Esophagus squamous epithelium (tissue), 5 donors: ENCODE measurements at places on chromosomes 4 and X. TPM values are rescaled to one million over a fixed set of nuclear protein-coding genes. Genes with fewer than 3 reads are reported as not detected.

The RNF175 gene
- total RNA-seq, result 0.76 TPM

DNA sequence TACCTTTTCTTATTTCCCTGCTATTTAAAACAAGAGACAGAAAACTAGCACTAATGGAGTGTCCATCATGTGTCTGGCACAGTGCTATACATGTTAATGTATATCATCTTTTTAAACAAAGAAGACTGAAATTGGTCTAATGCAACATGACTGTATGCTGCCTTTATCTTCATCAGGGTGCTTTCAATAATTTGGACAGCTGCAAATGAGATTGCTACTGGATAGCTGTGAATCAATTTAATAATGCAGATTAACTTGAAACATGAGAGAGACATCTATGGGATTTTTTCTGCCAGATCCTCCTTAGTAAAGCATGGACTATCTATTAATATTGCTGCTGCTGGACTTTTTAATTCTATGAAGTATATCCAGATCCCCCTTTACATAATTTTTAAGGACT is 255.3 kb upstream of the ATOH1 start:
- no peak for DNase-seq

The GEMIN8 gene
- 12.2 TPM for total RNA-seq

DNA sequence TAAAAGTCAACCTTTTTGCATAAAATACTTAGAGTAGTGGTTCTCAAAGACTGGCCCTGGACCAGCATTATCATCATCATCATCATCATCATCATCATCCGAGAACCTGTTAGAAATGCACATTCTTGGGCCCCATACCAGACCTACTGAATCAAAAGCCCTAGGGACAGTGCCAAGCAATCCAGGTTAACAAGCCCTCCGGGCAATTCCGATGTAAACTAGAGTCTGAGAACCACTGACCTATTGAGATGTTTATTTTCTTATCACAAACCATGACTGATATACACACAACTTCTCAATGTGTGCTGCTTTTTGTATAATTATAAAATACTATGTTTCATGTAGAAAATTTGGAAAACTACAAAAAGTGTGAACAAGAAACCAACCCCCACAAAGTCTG is 133.4 kb upstream of the GATB start:
- no peak for DNase-seq

- no peak for DNase-seq
These were observed 38.1 kb upstream of the CHIC1 start for GRCh38 chrX:73524906-73525305.

The IL3RA gene
- total RNA-seq, result 0.92 TPM

The BEX2 gene
- total RNA-seq, result 10.7 TPM

The TREX2 gene
- 5.1 TPM for total RNA-seq

GRCh38 chr4:111283066-111283677 is 660.3 kb upstream of the PITX2 start:
- no peak for DNase-seq

DNA sequence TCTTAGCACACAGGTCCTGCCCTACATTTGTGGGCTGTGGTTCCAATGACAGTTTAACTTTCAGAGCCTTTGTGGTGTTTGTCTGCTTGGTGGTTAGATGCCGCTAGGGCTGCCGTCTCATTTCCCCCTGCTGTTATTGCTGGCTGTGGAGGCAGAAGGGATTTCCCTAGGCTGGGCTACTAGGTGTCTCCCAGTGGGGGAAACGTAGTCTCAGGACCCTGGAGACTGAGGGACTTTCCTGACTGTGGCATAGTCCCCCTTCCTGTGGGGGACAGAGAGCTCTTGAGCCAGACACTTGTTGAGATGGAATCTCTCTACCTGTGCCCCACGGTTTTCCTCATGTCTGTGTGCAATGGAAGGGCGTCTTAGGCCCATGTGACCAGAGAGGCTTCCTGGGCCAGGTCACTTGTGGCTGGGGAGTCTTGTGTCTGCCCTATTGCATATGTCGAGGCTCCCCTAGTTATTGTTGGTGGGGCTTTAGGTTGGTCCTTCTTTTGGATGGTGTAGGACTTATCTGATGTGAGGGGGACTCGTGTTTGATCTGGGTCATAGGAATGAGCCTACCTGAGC is 68.2 kb downstream of the ARHGAP10 start:
- DNase-seq, result no peak

The TEX13A gene
- not detected for total RNA-seq

DNA sequence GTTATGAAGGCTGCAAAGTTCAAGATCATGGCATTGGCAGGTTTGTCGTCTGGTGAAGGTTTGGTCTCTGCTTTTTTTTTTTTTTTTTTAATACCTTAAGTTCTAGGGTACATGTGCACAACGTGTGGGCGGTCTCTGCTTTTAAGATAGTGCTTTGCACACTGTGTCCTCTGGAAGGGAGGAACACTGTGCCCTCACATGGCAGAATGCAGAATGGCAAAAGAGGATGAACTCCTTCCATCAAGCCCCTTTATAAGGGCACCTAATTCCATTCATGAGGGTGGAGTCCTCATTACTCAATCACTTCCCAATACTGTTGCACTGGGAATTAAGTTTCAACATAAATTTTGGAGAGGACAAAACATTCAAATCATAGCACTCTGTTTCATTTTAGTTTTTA is 101.4 kb downstream of the GLRA2 start:
- DNase-seq, result no peak

The ALAS2 gene
- not detected for total RNA-seq

The CABS1 gene
- total RNA-seq, result not detected

DNA sequence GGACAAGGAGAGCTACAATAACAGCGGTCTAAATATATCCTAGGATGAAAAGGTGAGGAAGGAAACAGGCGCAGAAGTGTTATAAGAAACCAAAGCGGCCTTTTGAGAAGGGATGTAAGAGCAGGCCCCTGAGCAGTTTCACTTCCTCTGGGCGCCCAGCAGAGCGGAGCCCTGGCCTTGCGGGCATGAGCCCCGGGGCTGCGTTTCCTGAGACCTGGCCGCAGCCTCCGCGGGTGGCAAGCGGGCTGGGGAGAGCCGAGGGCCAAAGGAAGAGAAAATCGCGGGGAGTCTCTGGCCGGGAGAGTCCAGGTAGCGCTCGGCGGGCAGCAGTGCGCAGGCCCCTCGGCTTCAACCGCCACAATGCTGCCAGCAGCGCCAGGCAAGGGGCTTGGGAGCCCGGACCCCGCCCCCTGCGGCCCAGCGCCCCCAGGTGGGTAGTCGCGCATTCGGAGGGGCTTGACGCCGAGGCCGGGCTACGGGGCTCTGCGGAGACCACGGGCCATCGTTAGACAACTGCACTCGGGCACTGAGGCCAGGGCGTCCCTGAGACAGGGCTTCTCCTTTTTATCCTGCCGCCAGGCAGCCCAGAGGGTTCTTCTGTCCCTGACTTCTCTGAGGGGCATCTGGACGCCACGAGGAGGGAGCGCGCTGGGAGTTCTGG is at the start of gene BANK1:
Gene BANK1 (plus strand): TSS at position 210 of the 661 bp plus-strand sequence. CDS start 151 bp downstream, at position 361.
- DNase-seq, result peak; percentile 20

GRCh38 chr4:19725130-19725529 is 526.6 kb upstream of the SLIT2 start:
- no peak for DNase-seq

The NLGN3 gene
- 0.38 TPM for total RNA-seq

DNA sequence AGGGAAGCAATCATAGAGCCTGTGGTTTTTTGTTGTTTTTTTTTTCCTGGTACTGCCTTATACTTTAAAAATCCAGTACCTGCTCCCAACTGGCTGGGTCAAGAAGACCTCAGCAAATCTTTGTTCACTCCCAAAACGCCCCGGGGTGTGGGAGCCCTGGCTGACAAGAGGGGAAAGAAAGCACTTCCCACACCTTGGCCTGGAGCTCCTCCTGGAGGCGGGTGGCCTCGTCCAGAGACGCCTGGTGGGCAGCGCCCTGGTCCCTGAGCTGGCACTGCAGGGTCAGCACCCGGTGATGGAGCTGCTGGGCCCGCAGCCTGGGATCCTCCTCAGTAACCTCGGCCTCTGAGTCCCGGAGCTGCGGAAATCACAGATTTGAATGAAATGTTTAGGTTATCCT is 38.2 kb downstream of the C4orf50 start:
- DNase-seq, result no peak
